Iris pigment epithelial cell (primary cell): ENCODE measurements at places on chromosomes 16 and 17.

DNA sequence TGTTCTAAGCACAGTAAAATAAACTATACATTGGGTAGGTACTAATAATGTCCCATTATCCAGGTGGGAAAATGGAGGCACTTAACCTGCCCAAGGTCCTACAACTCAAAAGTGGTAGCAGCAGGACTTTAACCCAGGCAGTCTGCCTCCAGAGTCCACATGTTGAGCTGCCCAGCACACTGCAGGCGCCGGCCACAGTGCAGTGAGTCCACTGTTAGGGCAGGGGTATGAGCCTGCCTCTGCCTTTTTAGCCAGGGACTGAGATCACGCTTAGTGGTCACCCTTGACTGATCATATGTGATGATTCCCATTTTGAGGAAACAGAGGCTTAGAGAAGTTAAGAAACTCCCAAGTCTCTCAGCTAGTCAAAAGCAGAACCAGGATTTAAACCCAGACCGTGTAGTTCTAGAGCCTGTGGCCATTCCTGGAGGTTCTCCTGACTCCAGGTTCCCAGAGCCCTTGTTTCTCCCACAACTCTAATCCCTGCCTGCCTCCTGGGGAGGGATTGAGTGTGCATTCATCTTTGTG is 8.4 kb downstream of the CES1 start:
- no peak for DNase-seq

DNA sequence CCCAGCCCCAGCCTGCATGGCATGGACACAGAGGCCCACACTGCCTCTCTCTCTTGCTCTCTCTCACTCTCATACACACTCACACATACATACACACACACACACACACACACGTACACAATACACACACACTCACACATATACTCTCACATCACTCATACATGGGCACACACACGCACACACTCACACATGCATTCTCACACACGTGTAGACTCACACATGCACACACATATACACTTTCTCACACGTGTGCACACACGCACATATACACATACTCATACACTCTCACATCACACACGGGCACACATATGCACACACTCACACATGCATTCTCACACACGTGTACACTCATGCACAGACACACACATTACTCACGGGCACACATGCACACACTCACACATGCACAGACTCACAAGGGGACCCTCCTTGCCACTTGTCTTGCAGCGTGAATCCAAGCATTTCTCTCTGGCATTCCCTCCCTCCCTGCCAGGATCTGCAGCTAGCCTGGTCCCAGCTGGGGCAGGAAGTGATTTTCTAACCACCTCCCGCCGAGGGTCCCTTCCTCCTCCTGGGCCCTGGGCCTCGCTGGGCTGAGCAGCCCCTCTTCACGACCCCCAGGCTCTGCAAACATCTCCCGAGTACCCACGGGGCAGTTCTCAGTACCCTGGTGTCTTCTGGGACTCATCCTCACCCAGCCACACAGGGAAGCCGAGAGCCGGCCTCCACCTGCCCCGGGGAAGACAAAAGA is 37.5 kb downstream of the IL21R start:
- DNase-seq: no peak

DNA sequence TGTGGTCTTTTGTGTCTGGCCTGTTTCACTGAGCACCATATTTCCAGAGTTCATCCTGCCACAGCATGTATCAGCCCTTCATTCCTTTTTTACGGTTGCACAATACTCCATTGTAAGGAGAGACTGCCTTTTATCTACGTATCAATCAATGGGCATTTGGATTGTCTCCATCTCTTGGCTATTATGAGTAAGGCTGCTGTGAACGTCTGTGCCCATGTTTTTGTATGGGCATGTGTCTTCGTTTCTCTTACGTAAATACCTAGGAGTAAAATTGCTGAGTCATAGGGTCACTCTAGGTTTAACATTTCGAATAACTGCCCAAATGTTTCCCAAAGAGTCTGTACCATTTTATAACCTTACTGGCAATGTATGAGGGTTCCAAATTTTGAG is 202.8 kb upstream of the FOXF1 start:
- DNase-seq: peak; percentile 88

DNA sequence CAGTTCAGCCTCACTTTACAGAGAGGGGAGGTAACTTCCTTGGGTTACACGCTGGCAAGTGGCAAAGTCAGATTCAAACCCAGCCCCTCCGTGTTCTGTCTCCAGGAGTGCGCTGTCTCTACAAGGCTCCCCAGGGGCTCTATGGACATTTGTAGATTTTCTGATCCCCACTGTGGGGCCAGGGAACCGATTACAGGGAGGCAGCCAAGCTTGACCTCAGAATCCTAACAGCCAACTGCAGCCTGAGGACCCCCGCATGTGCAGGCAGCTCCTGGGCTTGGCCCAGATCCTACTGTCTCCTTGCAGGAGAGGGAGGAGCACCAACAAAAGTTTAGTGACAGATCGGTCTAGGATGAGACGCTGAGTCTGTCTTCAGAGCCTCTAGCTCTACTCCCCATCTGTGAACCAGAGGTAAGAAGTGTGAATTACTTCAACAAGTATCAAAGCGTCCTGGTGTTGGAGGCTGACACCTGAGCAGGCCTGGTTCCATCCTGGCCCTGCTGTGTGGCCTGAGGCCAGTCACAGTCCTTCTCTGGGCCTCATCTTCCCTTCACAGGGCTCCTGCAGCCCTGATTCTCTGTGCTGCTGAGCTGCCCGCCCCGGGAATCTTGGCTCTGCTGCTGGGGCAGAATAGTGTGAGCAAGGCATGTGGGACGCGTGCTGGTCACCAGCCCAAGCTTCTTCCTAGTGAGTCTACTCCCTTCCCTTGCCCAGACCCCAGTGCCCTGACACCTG is 9.2 kb upstream of the NATD1 start:
- no peak for DNase-seq

- peak; percentile 43 for DNase-seq
These were observed 37.8 kb downstream of the RBBP6 start for GRCh38 chr16:24577167-24577566.
